T1000 (cell line): ENCODE measurements at places on chromosomes 4 and X.

DNA sequence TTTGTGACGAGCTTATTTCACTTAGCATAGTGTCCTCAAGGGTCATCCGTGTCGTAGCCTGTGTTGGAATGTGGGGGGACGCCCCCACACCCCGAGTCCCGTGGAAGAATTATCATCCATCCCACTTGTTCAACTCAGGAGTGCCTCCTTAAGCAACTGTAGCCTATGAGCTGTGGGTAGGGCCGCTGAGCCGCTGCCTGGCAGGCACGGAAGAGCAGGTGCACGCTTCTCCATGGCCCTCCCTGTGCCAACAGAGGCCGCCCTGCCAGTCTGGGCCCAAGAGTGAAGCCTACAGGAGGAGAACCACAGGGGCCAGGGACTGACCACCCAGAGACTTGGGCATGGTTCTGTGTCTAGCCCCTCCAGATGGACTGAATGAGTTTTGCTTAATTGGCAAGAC is 2.3 kb upstream of the RGS12 start:
- DNase-seq: no peak

DNA sequence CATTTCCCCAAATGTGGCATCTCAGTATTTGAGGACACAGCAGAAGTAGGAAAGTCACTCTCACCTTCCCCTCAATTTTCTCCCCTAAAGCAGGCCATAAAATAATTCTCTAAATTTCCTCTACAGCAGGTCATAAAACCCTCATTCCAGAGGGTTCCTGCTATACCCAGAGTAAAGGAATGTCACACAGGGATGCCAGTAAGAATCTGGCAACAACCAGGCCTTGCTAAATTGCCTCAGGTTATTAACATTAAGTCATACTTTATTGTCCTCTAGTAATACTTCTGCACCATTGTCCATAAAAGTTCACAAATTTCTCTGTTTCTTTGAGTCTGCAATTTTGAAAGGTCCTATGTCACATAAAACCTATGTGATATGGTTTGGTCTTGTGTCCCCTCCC is 685.7 kb upstream of the SLIT2 start:
- DNase-seq: no peak

DNA sequence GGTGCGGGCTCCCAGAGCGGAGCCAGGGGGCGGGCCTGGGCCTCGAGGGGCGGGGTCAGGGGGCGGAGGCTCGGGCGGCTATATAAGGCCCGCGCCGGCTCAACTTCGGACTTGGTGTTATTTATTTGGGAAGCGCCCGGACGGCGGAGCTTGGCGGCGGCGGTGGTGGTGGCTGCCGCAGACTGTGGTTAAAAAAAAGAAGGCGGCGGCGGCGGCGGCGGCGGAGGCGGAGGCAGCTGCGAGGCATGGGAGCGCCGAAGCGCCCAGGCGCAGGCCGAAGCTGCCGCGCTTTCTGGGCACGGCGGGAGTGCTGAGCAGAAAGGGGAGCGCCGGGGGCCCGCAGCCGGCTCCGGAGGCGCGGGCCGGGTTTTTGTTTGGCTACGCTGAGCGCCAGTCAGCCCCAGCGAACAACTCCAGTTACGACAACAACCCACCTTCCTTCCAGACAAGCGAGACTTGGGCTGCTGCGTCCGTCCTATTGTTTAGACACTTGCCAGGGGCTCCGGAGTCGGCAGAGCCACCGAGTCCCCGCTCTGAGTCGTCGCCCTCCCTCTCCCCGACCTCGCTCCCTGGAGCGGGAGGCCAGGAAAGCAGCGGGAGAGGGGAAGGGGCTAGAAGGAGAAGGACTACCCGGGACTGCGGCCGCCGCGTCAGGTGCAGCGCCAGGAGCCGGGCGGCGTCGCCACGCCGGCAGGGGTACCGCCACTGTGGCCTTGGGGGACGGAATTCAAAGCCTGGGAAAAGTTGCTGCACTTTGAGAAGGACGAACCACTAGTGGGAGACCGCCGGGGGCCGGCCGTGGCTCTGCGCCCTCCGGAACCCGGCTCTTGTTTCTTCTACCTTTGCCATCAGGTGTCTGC is at the start of gene SLIT2:
SLIT2 (plus strand) TSS at position 110 of the 860 bp plus-strand sequence. CDS start 1,911 bp downstream, outside the sequence.
- peak; percentile 96 for DNase-seq

DNA sequence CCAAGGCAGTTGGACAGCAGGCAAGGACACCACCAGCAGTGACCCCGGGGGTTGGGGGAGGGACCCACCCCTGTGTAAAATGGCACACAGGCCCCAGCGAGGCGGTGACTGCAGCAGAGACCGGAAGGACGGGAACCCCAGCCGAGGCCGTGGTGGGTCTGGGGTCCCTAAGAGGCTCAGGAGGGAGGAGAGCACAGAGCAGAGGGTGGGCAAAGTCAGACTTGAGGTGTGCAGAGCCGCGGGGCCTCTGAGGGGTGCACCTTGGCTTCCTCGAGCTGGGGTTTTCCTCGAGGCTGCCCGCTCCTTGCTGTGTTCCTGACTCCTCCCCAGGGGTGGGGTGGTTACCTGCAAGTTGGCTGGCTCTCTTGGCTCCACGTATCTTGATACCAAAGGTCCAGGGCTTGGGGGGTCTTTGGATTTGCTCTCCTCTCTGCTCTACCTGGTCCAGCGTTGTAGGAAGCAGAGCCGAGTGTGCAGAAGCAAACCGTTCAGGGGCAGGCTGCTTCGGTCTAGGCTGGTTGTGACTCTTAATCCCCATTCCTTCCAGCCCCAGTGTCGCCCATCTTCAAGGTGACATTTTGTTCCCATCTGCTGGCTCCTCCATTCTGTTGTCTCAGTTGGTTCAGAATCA is 37.9 kb upstream of the SORCS2 start:
- DNase-seq: no peak

- peak; percentile 50 for DNase-seq
Observed at GRCh38 chr4:176635372-176636261, 157.1 kb downstream of the VEGFC start.

DNA sequence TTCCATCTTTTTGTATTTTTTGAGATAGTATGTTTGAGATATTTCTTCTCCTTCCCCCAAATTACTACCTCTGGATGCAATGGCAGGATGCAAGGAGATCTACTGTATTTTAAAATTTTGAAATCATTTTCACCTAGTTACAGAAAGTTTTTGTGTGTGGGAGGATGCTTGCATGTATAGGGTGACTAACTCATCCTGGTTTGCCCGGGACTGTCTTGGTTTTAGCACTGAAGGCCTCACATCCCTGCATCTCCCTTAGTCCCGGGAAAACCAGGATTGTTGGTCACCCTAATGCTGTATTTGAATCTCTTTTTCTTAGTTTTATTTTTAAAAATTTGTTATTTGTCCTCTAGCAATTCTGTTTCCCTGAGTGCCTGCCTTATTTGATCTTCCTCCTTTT is 12.1 kb downstream of the SUPT20HL2 start:
- DNase-seq: no peak

DNA sequence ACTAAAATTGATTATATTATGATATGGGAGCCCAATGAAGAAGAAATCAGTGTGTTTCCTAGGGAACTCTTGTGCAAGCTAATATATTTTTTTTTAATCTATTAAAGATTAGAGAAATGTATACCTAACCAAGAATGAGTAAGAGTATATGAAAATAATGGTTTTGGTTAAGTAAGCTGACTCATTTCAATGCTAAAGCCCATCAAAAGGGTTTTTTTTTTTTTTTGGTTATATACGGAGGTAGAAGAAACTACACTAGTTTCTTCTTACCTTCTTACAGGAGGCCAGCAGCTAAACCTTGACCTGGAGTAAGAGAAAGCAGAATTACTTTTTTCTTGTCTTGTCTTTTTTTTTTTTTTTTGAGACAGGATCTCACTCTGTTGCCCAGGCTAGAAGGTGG is 27.5 kb downstream of the RUFY3 start:
- no peak for DNase-seq
